ENCODE measurements at places on chromosomes 6 and 20.

DNA sequence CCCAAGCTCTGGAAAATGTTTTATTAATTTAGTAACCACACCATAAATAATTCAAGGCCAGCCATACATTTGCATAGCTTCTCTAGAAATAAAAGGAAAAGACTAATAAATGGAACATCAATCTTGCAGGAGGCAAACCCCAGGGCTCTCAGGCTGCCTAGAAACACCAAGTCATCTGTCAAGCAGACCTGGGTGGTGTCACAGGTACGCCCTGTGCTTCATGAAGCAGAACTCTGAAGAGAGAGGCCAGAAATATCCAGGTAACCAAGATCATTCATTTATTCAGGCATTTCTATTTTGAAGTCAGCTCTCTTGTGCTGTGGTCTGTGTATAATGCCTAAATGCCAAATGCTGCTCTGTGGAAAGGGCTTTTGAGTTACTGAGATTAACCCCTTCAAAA lies 45.3 kb upstream of the ARMH2 start:
- no peak for DNase-seq

DNA sequence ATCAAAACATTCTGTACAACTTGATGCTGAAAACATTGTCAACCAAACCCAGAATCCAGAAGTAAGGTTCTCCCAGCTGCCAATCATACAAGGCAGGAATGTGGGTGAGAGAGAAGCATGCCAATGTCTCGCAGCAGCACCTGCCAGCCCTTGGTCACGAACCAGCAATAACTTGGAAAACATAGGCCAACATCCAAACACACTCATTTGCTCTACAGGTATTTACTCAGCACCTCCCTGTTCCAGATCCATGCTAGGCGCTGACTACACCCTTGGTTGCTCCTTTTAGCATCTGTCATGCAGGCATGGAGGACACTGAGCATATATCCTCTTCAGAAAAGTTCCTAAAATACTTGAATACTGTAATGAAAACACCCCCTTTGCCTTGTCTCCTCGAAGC lies 63.6 kb downstream of the FAXC start:
- no peak for DNase-seq

- DNase-seq: no peak
These were observed 123.7 kb downstream of the AKAP7 start for GRCh38 chr6:131258816-131259476.

DNA sequence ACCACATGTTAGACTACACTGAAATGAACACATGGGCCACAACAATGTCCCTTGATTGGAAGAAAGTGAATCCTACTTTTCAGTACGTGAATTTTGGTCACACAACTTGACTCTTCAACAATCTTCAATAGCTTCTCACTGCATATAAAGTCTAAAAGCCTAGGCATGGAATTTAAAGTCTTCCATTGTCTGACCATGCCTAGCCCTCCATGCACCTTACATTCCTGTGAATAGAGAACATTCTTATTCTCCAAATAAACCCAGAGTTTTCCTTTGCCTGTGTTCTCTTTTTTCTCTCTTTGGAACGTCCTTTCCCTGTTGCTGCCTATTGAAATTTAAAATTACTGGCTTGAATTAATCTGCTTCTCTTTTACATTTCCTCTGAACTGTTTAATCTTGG lies 207.5 kb downstream of the ASCC3 start:
- no peak for DNase-seq

All from GM12864 (cell line).